ENCODE measurements at places on chromosomes 7 and 10. TPM values are rescaled to one million over a fixed set of nuclear protein-coding genes. Genes with fewer than 3 reads are reported as not detected.

GRCh38 chr10:126013489-126014281 lies 117.3 kb downstream of the FANK1 start:
- no peak overlapping the region for H3K4me3 ChIP-seq
- no peaks in the 10 kb centered on the region for H3K27me3 ChIP-seq
- DNase-seq: no peak
- peak overlapping the region; percentile 48 for H3K27ac ChIP-seq
- H3K4me1 ChIP-seq: no peaks in the 10 kb centered on the region

- no peak overlapping the region for H3K27ac ChIP-seq
- H3K4me3 ChIP-seq: no peak overlapping the region
- H3K4me1 ChIP-seq: no peaks in the 10 kb centered on the region
Observed at GRCh38 chr10:12484941-12485805, 135.8 kb downstream of the CAMK1D start.

DNA sequence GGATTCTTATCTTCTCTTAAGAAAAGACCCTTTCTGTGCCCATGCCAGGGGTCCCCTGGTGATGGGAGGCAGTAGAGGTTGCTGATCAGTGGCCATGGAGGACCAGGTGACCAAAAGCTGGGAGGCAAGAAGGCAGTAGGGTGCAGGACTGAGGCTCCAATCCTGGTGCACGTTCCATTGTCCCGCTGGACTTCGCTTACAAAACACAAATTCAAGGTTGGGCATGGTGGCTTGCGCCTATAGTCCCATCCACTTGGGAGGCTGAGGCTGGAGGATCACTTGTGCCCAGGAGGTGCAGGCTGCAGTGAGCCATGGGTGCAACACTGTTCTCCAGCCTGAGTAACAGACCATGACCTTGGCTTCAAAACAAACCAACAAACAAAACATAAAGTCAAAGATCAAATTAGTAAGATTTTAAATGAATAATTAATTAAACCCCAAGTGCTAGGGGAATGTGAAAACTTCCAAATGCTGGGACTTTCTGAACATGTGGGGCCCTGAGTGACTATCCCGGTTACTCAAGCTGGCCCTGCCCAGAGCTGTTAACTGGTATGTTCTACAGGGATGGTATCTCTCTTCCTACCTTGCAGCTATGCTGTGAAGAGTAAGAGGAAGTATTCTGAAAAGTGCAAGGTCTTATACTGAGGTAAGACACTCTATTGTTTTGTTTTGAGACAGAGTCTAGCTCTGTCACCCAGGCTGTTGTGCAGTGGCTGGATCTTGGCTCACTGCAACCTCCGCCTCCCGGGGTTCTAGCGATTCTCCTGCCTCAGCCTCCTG lies 97.6 kb downstream of the LYZL2 start:
- H3K27me3 ChIP-seq: no peaks in the 10 kb centered on the region
- no peak for DNase-seq
- no peak overlapping the region for H3K4me3 ChIP-seq

- H3K4me3 ChIP-seq: no peak overlapping the region
- DNase-seq: no peak
- no peak overlapping the region for H3K27ac ChIP-seq
- no peaks in the 10 kb centered on the region for H3K27me3 ChIP-seq
- no peaks in the 10 kb centered on the region for H3K36me3 ChIP-seq
Observed at GRCh38 chr7:34307540-34307939, 350.5 kb upstream of the NPSR1 start.

DNA sequence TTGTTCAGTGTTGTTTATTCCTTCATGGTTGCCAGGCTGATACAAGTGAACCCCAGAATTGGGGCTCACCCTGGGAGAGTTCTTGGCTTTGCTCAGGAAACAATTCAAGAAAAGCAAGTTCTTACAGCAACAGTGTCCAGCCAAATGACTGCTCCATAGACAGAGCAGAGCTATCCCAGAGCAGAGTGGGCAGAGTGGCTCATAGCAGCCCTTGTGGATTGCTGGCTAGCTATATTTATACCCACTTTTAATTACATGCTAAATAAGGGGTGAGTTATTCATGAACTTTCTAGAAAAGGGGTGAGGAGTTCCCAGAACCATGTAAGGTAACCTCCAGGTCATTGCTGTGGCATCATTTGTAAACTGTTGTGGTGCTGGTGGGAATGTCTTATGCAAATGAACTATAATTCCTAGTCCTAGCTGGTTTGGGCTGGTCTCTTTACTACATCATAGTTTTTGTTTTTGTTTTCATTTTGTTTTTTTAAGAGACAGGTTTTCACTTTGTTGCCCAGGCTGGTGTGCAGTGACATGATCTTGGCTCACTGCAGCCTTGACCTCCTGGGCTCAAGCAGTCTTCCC lies 59.9 kb upstream of the HBP1 start:
- H3K27ac ChIP-seq: no peak overlapping the region
- no peaks in the 10 kb centered on the region for H3K36me3 ChIP-seq
- no peak overlapping the region for H3K4me3 ChIP-seq

DNA sequence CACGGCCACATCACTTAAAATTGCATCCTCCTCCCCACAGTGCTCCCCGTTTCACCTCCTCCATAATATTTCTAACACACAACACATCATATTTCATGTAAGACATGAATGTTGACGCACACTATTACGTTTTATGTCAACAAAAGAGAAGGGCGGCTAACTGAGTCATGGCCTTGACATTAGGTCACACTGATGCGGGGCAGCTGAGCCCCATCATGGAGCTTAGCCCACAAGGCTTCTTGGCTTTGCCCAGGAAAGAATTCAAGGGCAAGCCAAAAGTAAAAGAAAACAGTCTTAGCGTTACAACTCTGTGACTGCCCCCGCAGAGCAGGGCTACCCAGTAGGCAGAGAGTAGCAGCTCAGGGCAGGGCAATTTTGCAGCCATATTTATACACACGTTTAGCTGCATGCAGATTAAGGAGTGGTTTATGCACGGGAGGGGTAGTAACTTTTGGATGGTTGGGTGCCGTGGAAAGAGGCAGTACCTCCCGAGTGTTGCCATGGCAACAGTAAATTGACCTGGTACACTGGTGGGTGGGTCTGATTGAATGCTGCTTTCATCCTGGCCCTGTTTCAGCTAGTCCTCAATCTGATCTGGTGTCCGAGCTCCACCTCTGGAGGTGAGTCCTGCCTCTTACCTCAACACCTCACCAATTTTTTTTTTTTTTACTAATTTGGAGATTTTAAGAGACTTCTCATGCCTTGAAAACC lies 156.2 kb upstream of the FRMD4A start:
- H3K4me1 ChIP-seq: no peaks in the 10 kb centered on the region
- H3K4me3 ChIP-seq: no peak overlapping the region
- no peaks in the 10 kb centered on the region for H3K36me3 ChIP-seq
- no peaks in the 10 kb centered on the region for H3K27me3 ChIP-seq
- DNase-seq: no peak

DNA sequence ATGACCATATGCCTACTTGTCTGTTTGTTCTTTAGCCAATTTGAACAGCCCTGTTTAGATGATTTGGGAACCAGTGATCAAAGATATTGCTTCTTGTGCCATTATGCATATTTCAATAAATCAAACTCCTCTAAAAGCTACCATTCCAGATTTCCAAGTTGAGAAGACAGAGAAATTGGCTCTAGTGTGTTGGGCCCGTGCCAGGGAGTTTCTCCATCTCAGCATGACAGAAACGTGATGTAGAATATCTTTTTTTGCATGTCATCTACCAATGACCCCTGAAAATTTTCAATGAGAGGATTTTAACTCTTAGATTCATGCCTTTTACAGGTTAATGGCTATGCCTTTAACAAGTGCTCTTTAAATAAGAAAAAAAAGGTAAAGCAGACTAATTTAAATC lies 50.7 kb upstream of the CABCOCO1 start:
- H3K4me3 ChIP-seq: no peak overlapping the region
- H3K27ac ChIP-seq: no peak overlapping the region
- no peak for DNase-seq
- no peaks in the 10 kb centered on the region for H3K36me3 ChIP-seq
- no peaks in the 10 kb centered on the region for H3K27me3 ChIP-seq
- no peaks in the 10 kb centered on the region for H3K4me1 ChIP-seq

- no peak overlapping the region for H3K4me3 ChIP-seq
- no peak for DNase-seq
- H3K27me3 ChIP-seq: no peaks in the 10 kb centered on the region
- H3K4me1 ChIP-seq: no peaks in the 10 kb centered on the region
- no peak overlapping the region for H3K27ac ChIP-seq
Observed at GRCh38 chr10:121282797-121283515, 315.3 kb downstream of the FGFR2 start.

C10orf105 gene
- total RNA-seq: not detected

MEOX2 gene
- 14.2 TPM for total RNA-seq

WNT8B gene
- total RNA-seq: not detected

NSUN5 gene
- 24.2 TPM for total RNA-seq

PNLIPRP3 gene
- 2.4 TPM for total RNA-seq

Measured in breast epithelium (tissue), 4 donors.